Activated CD4-positive, alpha-beta T cell treated with anti-CD3 and anti-CD28 coated beads for 36 hours (primary cell): ENCODE measurements at places on chromosomes 4 and X. TPM values are rescaled to one million over a fixed set of nuclear protein-coding genes. Genes with fewer than 3 reads are reported as not detected.
A peak's percentile ranks its signal among the peaks of the same experiment; 100 is the strongest.

The CNKSR2 gene
- 6.2 TPM for total RNA-seq

The PSAPL1 gene
- total RNA-seq = not detected

The ELF4 gene
- 23.9 TPM for total RNA-seq

The ADGRG4 gene
- not detected for total RNA-seq

The PASD1 gene
- total RNA-seq = not detected

The NDP gene
- total RNA-seq = not detected

The GAB3 gene
- 2.9 TPM for total RNA-seq

DNA sequence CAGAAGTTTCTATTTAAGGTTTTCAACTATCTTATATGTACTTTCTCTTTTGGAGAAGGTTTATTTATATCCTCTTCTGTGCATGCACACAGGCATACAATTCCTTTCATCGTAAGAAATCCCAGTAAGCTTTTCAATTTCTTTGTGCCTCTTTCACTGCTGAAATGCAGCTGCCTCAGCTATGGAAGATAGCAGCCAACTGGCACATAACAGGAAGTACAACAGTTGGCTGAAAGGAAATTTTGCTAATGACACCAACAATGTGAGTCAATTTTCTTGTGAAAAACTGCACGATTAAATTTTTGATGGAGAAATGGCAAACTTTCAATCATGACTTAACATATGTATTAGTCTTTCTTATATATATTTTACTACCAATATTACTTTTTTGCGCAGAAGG lies 74.5 kb upstream of the PAQR3 start:
- DNase-seq = no peak
- H3K4me1 ChIP-seq = no peaks in the 10 kb centered on the region
- no peaks in the 10 kb centered on the region for H3K36me3 ChIP-seq
- H3K27me3 ChIP-seq = peaks cover 10% of the 10 kb centered on the region
- H3K27ac ChIP-seq = no peak overlapping the region

- no peak overlapping the region for H3K4me3 ChIP-seq
- DNase-seq = no peak
These were observed 100.8 kb downstream of the ANXA3 start for GRCh38 chr4:78652282-78652876.

DNA sequence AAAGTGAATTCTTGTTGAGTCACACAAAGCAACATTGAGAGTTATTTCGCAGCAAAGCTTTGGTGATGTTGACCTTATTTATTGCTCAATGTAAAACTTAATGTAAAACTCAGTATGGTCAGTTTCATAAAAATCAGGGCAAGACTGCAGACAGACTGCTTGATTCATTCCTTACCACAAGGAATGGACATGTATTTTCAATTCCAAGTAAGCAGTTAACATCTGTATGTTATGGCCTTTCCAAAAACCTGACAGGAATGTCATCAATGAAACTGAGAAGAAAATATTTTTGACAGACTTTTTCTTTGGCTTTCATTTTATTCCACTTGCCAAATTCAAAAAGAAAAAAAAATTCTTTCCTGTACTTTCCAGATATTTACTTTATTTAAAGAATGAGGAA lies 488.3 kb downstream of the ANKRD50 start:
- no peaks in the 10 kb centered on the region for H3K36me3 ChIP-seq
- no peak for DNase-seq
- no peaks in the 10 kb centered on the region for H3K4me1 ChIP-seq
- H3K27ac ChIP-seq = no peak overlapping the region

DNA sequence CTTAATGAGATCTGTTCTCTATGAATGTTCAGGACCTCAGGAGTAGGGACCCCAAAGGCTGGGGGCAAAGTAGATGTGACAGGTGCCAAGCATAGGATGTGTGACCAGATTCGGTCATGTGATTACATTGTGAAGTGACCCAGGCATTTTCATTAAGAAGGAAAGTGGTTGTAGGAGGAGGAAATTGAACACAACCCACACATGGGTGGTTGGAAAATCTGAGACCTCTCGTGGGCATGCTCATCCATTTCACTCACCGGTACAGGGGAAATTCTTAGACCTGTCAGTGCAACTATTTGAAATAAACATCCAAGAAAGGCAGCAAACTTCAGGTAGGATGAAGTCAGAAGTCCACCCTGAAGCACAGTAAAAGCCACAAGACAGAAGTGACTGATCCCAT lies 43.5 kb upstream of the CD99 start:
- DNase-seq = peak; percentile 49
- H3K27me3 ChIP-seq = no peaks in the 10 kb centered on the region
- peak overlapping the region; percentile 48 for H3K27ac ChIP-seq
- H3K4me1 ChIP-seq = peaks cover 17% of the 10 kb centered on the region
- peaks cover 19% of the 10 kb centered on the region for H3K36me3 ChIP-seq

GRCh38 chr4:76301068-76301774 lies 5.3 kb upstream of the STBD1 start:
- H3K36me3 ChIP-seq = peaks cover 6% of the 10 kb centered on the region
- H3K27ac ChIP-seq = no peak overlapping the region
- DNase-seq = peak; percentile 55
- H3K4me1 ChIP-seq = peaks cover 29% of the 10 kb centered on the region

- no peaks in the 10 kb centered on the region for H3K27me3 ChIP-seq
- no peak for DNase-seq
- no peak overlapping the region for H3K27ac ChIP-seq
These were observed 881.6 kb downstream of the PCDH18 start for GRCh38 chr4:136650541-136651277.

DNA sequence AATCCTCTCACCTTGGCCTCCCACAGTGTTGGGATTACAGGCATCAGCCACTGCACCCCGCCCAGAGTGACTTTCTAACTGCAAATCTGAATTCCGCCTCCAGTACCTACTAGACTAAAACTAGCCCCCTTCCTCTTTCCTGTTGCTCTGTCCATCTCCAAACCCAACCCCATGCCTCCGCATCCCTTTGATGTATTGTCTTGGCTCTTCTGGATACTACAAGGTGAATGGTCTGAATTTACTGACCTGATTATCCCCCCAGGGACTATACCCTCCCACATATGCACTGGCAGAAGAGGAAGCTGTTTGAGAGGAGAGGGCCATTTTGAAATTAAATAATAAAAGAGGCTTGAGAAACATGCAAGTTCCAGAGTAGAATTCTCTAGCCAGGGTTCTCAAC lies 17.7 kb upstream of the TFDP3 start:
- DNase-seq = no peak
- H3K4me3 ChIP-seq = no peak overlapping the region
- H3K27me3 ChIP-seq = no peaks in the 10 kb centered on the region
- no peaks in the 10 kb centered on the region for H3K36me3 ChIP-seq
- H3K4me1 ChIP-seq = no peaks in the 10 kb centered on the region
- no peak overlapping the region for H3K27ac ChIP-seq

GRCh38 chr4:148071009-148071408 lies 339.1 kb downstream of the ARHGAP10 start:
- no peaks in the 10 kb centered on the region for H3K4me1 ChIP-seq
- peaks cover 42% of the 10 kb centered on the region for H3K36me3 ChIP-seq
- no peaks in the 10 kb centered on the region for H3K27me3 ChIP-seq
- H3K4me3 ChIP-seq = no peak overlapping the region
- no peak for DNase-seq
- H3K27ac ChIP-seq = no peak overlapping the region

DNA sequence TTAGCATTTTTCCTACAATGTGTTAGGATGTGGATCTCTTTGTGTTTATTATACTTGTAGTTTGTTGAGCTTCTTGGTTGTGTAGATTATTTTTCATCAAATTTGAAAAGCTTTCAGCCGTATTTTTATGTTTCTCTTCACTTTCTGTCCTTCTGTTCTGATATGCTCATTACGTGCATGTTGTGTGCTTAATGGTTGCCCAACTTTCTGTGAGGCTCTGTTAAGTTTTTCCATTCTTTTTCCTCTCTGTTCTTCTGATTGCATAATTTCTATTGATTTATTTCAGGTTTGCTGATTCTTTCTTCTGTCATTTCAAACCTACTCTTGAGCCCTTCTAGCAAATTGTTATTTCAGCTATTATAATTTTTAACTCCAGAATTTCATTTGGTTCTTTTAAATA lies 478.2 kb downstream of the IL1RAPL1 start:
- no peak overlapping the region for H3K4me3 ChIP-seq
- no peaks in the 10 kb centered on the region for H3K4me1 ChIP-seq
- no peak overlapping the region for H3K27ac ChIP-seq
- no peaks in the 10 kb centered on the region for H3K36me3 ChIP-seq

- H3K4me3 ChIP-seq = peak overlapping the region; percentile 74
- H3K27me3 ChIP-seq = peaks cover 10% of the 10 kb centered on the region
- peak overlapping the region; percentile 80 for H3K27ac ChIP-seq
- H3K36me3 ChIP-seq = no peaks in the 10 kb centered on the region
These were observed 51.5 kb upstream of the TRIM2 start for GRCh38 chr4:153152501-153153338.

- H3K4me1 ChIP-seq = peaks cover 29% of the 10 kb centered on the region
- H3K27me3 ChIP-seq = no peaks in the 10 kb centered on the region
- no peaks in the 10 kb centered on the region for H3K36me3 ChIP-seq
- H3K27ac ChIP-seq = no peak overlapping the region
- no peak for DNase-seq
These were observed 47.1 kb downstream of the ARHGAP10 start for GRCh38 chr4:147778942-147779341.

GRCh38 chr4:157358851-157359250 lies 138.3 kb downstream of the GRIA2 start:
- no peak for DNase-seq
- H3K36me3 ChIP-seq = no peaks in the 10 kb centered on the region
- no peaks in the 10 kb centered on the region for H3K4me1 ChIP-seq

- no peak overlapping the region for H3K27ac ChIP-seq
- H3K27me3 ChIP-seq = no peaks in the 10 kb centered on the region
- no peaks in the 10 kb centered on the region for H3K4me1 ChIP-seq
- H3K36me3 ChIP-seq = no peaks in the 10 kb centered on the region
- H3K4me3 ChIP-seq = no peak overlapping the region
These were observed 79.6 kb upstream of the WDR1 start for GRCh38 chr4:10196191-10196590.

GRCh38 chr4:32429151-32429550 lies 1709.0 kb downstream of the PCDH7 start:
- DNase-seq = no peak
- no peak overlapping the region for H3K4me3 ChIP-seq
- no peaks in the 10 kb centered on the region for H3K27me3 ChIP-seq
- H3K27ac ChIP-seq = no peak overlapping the region

DNA sequence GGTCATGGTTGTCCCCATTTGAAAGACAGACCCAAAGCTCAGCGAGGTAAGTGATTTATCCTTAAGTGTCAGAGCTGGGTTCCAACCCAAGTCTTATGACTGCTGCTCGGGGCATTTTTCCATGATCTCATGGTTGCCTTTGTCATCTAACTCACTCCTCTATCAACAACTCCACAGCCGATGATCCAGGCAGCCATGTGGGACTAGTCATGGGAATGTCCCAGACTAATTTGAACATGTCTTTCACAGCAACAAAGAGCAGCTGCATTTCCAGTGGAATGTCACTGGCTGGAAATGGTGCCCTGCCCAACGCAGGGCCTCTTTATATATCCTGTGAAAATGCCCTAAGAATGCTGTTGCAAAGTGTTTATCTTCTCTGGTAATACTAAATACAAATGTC lies 284.8 kb upstream of the PPARGC1A start:
- no peak for DNase-seq
- H3K4me1 ChIP-seq = no peaks in the 10 kb centered on the region
- no peak overlapping the region for H3K27ac ChIP-seq
- H3K36me3 ChIP-seq = no peaks in the 10 kb centered on the region
- no peak overlapping the region for H3K4me3 ChIP-seq

DNA sequence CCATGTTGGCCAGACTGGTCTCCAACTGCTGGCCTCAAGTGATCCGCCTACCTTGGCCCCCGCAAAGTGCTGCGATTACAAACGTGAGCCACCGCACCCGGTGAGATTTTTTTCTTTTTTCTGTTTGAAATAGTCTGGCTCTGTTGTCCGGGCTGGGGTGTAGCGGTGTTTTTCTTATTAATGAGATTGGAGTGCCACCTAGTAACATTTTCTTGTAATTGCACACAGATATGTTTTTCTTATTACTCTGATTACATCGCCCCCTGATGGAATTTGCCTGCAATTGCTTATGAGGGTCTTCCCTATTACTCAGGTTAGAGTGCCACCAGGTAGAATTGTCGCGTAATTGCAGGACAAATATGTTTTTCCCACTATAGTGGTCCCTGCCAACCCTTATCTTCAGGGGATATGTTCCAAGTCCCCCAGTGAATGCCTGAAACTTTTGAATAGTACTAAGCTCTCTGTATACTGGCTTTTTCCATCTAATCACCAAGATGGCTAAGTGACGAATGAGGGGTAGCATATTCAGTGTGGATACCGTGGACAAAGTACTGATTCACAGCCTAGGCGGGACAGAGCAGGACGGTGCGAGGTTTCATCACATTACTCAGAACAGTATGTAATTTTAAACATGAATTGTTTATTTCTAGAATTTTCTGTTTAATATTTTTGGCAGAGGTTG lies 8.6 kb upstream of the PDHA1 start:
- DNase-seq = peak; percentile 38
- H3K4me3 ChIP-seq = no peak overlapping the region
- no peaks in the 10 kb centered on the region for H3K4me1 ChIP-seq
- no peaks in the 10 kb centered on the region for H3K27me3 ChIP-seq
- H3K27ac ChIP-seq = no peak overlapping the region
- H3K36me3 ChIP-seq = no peaks in the 10 kb centered on the region

DNA sequence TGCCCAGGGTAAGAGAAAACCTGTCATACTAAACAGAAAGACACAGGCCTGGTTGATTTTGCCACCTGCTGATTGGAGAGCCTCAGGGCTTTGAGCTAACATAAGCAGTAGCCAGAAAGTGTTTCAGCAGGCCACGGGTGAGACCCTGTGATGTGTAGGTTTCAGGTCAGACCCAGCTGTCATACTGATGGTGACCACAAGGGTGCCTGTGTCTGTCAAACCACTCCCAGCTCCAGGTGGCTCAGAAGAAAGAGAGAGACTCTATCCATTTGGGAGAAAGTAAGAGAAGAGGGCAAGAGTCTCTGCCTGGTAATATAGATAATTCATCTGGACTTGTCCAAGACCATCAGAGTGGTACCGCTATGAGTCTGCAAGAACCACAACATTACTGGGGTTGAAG lies 72.8 kb upstream of the NLRP2B start:
- no peaks in the 10 kb centered on the region for H3K36me3 ChIP-seq
- H3K4me1 ChIP-seq = no peaks in the 10 kb centered on the region
- H3K27me3 ChIP-seq = no peaks in the 10 kb centered on the region
